ENCODE measurements at places on chromosomes 5 and 9.

- no peak for DNase-seq
Observed at GRCh38 chr5:167696558-167697314, 594.7 kb upstream of the WWC1 start.

DNA sequence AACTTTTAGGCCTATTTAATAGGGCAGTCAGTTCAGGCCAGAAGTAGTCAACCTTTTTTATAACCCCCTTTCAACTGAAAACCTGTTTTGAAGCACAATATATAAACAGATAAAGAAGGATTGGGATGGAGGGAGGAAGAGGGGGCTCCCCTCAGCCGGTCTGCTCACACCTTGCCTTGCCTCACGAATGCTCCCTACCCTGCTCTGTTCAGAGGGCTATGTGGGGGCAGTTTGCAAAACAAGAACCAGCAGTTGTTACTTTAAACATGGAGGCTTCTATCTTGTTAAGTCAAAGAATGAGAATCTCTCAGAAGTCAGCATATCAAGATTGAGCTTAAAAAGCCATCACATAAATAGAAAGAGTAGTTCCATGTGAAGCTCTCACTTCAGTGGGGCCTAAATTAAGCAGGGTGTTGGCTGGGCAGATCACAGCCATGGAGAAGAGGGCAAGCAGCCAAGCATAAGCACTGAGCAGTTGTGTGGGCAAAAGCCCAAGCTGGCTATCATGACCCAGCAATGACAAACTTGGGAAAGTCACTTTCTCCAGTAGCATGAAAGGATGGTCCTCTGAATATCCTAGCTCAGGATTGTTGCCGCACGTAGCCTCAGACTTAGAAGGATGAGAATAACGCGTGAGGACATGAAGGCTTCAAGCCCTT lies 70.6 kb downstream of the ALDH1A1 start:
- DNase-seq = peak; percentile 72

- no peak for DNase-seq
Observed at GRCh38 chr9:21082671-21083070, 4.9 kb upstream of the IFNB1 start.

GRCh38 chr5:90071066-90071465 lies 338.5 kb downstream of the CETN3 start:
- no peak for DNase-seq

DNA sequence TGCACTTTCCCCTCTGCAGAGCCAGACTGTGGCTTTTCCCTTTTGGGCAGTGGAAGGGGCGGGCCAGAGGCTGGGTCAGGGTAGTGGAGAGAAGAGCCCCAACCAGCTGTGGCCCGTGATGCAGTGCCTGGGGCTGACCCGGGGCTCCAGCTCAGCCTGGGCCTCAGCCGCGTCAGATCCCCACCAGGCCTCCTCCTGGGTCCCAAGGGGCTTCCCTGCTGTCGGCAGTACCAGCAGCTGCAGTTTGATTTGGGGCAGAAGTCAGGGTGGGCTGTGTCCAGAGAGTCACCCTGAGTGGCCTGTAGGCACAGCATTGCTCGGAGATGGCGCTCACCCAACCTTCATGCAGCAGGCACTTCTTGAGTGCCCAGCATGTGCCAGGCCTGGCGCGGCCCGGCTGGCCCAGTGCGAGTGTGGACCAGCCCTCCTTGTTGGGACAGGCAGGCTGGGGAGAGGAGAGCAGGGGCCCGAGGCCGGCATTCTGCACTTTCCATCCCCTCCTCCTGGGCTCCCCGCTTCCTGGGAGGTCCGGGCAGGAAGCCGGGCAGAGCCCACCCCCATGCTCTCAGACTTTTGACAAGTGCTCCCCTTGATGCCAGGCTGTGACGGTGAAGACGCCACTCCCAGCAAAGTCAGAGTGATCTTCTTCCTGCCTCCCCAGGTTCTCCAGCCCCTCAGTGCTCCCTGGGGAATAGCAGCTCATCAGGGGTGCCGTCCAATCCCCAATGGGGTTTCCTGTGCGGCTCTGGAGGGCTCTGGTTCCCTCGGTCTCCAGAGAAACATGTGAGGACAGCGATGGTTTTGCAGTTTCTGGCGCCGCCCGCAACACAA lies 88.3 kb upstream of the COL5A1 start:
- peak; percentile 5 for DNase-seq

DNA sequence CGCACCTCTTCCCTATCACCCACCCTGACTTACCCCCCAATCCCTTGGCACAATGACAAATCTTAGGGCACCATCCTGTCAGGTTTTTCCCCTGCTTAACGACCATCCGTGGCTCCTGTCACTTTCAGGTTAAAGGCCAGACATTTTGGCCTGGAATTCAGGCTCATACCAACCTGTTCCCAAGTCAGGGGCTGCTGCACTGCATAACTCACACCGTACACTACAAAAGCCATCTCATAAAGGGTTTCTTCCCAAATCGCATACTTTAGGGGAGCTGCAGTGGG lies 7.5 kb upstream of the AKNA start:
- DNase-seq = no peak

- DNase-seq = no peak
Observed at GRCh38 chr9:123102375-123103113, 69.1 kb downstream of the GPR21 start.

GRCh38 chr9:34484678-34485077 lies 26.1 kb downstream of the DNAI1 start:
- DNase-seq = no peak

DNA sequence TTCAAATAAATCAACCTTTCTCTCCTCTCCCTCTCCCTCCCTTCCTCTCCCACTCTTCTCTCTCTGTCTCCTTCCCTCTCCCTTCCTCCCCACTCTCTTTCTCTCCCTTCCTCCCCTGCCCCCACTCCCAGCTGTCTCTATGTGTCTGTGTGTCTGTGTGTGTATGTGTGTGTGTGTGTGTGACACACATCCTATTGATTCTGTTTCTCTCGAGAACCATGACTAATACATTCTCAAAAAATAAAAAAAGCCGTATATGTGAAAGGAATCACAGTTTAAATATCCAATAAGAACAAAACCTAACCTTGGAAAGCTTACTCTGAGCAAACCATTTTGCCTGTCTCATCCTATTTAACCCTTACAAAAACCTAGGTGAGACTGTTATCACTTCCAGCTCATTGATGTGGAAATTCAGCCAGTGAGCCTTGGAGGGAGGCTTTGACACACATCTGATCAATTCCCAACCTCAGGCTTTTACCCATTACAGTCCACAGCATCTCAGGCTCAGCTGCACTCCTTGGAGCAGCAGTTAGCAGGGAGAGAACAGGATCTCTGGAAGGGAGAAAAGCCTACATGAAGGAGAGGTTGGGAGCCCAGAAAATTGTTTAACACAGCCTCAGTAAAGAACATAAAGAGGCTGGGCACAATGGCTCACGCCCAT lies 8.3 kb downstream of the HSD17B3 start:
- no peak for DNase-seq

DNA sequence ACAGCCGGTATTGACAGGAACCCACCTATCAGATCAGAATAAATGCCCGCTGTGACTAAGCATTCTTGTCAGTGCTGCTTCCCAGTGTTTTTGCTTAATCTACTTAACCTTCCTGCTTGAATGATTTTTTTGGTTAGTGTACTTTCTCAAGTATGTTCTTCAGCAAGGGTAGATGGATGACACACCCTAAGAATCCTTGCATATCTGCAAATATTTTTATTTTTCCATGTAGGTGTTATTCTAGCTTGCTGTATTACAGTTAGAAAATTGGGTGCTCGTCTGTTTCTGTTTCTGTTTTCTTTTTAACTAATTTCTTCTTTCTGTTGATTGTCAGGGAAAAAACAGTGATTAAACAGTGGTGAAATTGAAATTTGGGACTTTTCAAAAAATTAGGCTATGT lies 64.5 kb downstream of the SEC61B start:
- DNase-seq = no peak

DNA sequence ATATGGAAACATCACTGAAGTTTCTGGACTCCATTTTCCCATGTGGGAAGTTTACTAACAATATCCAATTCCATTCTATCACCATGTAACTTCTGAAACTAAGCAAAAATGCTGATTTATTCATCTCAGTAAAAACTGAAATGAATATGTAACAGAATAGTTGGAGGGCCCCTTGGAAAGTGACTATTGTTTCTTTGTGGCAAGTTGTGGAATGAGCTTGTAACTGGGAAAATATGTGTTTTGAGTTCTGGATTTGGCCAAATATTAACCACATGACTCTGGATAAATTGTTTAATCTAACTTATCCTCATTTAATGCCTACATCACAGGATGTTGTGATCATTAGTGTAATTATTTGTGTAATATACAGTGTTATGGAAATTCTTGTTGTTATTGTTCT lies 619.3 kb downstream of the TLE4 start:
- no peak for DNase-seq

- no peak for DNase-seq
Observed at GRCh38 chr9:133355881-133356357, 368 bp downstream of the SURF1 start.

- no peak for DNase-seq
Observed at GRCh38 chr9:111955048-111955447, 58.4 kb downstream of the UGCG start.

- DNase-seq = no peak
Observed at GRCh38 chr5:101431201-101431600, 528.1 kb upstream of the ST8SIA4 start.

DNA sequence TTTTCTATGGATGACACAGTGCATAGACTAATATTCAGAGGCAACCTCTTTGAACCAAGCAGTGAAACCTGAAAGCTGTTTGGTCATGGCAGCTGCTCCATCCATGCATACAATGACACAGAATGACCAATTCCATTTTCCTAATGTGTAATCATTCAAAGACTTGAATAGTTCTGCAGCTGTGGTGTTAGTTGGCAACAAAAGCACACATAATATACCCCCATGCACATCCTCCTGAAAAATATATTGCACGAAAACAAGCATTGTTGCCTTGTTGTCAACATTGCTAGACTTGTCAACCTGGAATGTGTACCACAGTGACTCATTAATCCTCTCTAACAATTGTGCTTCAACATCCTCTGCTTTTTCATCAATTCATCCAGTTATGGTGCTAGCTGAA lies 71.0 kb upstream of the SEMA6A start:
- no peak for DNase-seq

DNA sequence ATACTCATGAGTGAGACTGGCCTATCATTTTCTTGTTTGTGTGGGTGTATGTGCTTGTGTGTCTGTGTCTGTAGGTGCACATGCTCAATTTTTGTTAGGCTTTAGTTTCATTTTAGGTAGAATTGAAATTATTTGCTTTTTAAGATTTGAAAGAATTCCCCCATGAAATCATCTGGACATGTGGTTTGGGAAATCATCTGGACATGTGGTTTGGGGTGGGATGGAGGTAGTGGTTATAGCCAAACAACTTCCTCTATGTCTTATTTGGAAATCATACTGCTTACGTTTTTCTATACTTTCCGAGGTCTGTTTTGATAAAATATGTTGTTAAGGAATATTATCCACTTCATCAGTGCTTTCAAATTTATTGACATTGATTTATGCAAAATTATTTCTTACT lies 485.4 kb upstream of the CLINT1 start:
- no peak for DNase-seq

- DNase-seq = no peak
Observed at GRCh38 chr5:117454716-117455212, 880.1 kb upstream of the SEMA6A start.

GRCh38 chr5:112174959-112175594 lies 244.0 kb downstream of the EPB41L4A start:
- no peak for DNase-seq

- no peak for DNase-seq
Observed at GRCh38 chr9:120820095-120820494, 22.6 kb downstream of the PSMD5 start.

- DNase-seq = no peak
Observed at GRCh38 chr9:110157823-110158664, 49.9 kb downstream of the C9orf152 start.

GRCh38 chr9:6644346-6645104 lies 1.0 kb downstream of the GLDC start:
- DNase-seq = no peak

DNA sequence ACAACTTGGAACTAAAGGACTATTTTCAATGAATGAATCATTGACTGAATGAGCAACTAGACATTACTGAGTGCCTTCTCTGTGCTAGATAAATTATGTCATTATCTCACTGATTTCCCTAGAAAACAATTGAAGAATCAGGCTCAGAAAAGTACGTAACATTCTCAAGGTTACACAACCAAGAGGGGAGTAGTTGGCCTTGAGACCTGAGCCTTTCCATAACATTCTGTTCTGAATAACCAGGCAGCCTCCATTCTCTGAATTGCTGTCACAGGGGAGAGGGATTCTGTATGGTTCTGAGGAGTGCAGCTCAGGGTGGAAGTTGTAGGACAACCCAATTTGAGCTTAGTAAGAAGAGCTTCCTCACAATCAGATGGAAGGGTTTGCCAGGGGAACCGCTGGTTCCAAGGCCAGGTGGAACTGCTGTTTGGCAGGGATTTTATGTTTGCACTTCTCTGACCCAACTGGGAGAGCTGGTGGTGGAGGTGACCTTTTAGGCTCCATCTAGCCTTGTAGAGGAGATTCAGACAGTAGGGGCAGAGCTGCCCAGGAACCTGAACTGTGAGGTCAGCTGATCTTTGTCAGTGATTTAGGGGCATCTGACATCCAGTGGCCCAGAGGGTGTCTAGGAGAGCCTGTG lies 16.3 kb downstream of the POLR1E start:
- DNase-seq = no peak

GRCh38 chr9:81380504-81381359 lies 308.6 kb downstream of the TLE1 start:
- no peak for DNase-seq

DNA sequence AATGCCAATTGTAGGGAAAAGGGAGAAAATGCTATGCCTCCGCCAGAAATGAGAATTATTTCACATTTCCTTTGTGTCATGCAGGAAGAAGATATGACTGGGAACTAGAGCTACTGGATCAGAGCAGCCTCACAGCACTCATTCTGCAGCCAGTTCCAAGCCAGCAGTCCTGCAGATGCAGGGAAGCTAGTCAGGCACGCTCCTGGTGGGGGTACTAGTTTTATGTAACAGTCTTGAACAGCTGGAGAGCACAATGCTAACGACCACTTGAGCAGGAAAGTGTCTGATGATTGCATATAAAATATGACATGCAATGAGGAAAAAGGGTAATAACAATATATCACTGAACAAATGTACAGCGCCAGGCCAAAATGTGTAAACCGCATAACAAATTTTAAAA lies 21.7 kb downstream of the CDH10 start:
- DNase-seq = no peak

DNA sequence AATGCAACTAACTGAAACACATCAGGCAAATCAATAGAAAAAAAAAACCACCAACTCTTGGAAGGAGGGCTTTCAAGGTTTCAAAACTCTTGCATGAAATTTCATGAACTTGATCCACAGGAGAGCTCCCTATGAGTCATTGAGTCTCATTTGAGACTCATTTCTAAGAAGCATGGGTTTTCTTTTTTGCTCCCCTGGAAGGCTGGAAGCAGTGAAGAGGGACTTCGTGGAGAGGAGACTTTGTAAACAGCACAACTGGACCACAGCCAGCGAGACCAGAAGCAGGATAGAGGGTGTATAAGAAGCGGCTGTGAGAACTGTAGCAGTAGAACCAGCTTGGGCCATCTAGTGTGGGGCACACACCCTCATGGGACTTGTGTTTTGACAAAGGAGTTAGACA lies 41.2 kb upstream of the RAPGEF1 start:
- no peak for DNase-seq

All from ascending aorta (tissue), 2 donors.